ENCODE measurements at places on chromosomes 6 and 20.

DNA sequence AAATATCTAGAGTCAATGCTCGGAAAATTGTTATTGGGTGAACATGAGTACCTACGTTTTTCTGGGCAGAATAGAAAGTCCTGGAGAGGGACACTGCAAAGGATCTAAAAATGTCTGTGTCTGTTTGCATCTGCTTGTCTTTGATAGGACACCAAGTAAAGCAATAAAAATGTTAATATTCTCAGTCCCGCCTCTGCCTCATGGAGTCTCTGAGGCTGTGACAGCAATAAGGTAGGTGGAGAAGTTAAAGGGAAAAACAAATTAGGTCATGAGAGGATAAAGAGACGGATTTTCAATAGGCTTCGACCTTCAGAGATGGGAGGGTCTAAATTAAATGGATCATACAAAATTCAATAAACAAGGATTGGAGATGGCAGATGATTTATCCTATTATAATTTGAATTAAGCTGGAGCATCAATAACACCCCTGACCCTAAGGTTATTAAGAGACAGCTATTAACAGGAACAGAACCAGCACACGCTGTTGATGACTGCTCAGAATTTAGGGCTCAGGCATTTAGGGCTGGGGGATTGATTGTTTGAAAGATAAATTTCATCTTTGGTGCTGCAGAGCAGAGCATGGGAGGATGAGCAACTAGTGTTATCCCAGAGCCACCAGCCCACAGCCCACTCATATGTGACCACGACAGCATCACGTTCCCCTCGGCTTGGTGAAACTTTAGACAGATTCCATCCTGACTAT, 620.3 kb upstream of the CDH4 start:
- DNase-seq = no peak

DNA sequence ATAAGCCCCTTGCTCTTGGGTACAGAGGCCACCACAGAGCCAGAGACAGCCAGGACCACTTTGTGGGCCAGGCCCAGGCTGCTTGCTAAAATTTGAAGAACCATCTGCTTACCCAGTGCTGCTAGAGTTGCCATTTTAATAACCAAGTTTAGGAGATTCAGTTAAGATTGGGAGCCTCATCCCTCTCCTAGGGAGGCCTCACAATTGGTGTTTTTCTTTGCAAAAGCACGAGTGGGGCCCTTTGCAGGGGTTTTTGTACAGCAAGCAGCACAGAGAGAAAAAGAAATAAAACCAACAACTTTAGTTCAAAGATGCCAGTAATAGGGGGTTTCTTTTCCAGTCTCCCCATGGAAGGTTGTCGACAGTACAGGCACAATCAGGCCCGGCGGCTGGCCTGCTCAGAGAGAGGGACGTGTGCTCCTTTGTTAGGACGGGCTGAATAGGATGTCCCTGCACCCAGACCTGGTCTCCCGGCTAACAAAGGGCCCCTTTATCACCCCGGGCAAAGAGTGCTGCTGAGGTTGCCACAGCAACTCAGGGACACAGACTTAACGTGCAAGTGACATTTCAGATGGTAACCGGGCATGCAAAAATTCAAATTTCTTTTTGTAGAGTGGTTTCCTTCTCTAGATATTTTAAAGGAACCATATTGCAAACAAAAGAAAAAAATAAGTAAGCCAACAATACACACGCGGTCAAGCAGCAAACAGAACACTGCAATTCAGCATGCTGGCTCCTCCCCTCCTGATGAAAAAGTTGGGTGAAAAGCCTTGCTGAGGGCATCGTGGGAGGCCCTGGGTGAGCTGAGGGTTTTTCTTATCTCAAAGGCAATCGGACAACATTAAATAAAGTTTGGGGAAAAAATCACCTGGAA, 10.5 kb upstream of the TOX2 start:
- DNase-seq = no peak

DNA sequence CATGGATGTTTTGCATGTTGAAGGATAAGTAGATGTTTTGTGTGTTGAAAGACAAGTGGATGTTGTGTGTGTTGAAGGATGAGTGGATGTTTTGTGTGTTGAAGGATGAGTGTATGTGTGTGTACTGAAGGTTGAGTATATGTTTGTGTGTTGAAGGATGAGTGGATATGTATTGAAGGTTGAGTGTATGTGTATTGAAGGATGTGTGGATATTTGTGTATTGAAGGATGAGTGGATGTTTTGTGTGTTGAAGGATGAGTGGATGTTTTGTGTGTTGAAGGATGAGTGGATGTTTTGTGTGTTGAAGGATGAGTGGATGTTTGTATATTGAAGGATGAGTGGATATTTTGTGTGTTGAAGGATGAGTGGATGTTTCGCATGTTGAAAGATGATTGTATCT, 325.0 kb downstream of the CDH4 start:
- DNase-seq = no peak

- DNase-seq = no peak
Observed at GRCh38 chr20:25033265-25033923, 24.5 kb downstream of the ACSS1 start.

GRCh38 chr20:36629719-36630681, 16.0 kb downstream of the SLA2 start:
- DNase-seq = peak; percentile 63

GRCh38 chr20:51860111-51860882, 58.0 kb upstream of the SALL4 start:
- DNase-seq = no peak

- no peak for DNase-seq
Observed at GRCh38 chr6:24584382-24584720, 61.6 kb downstream of the KIAA0319 start.

DNA sequence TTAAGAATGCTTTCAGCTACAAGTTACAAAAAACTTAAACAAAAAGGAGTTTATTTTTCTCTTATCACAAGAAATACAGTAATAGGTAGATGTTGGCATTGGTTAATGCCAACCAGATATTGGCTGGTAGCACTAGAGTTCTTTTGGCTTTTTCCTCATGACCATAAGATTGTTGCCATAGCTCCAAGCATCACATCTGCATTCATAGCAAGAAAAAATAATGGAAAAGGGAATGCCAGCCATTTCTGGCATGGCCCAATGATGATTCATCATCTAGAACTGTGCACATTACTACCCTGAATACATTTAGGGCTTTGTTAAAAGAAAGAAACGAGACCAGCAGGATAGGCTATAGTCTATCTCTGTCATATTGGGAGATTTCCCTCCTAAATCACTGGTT, 20.8 kb upstream of the SIRT5 start:
- no peak for DNase-seq

- peak; percentile 45 for DNase-seq
Observed at GRCh38 chr6:137218473-137218916, 690 bp downstream of the IFNGR1 start.

DNA sequence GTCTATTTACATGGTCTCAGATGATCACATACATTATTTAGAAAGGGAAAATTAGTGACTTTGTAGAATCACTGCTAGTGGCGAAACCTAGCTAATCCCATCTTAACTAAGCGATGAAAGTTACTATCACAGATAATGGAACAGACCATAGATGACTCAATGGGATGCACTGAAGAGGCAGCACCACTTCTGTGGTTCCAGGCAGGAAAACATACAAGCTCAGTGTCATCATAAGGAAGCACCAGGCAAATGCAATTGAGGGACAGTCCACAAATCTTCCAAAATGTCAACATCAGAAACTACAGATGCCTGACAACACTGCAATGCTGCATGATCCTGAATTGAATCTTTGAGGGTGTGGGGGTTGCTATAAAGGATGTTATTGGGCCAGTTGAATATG, 15.9 kb upstream of the SNAI1 start:
- DNase-seq = no peak

All from stimulated activated naive CD8-positive, alpha-beta T cell treated with anti-CD3 and anti-CD28 coated beads, Interleukin-15, Interleukin-2, amounts not matched to agents 100 U/mL and 50 U/mL, for 24 hours (primary cell).